ENCODE measurements at places on chromosomes 5 and 9.

DNA sequence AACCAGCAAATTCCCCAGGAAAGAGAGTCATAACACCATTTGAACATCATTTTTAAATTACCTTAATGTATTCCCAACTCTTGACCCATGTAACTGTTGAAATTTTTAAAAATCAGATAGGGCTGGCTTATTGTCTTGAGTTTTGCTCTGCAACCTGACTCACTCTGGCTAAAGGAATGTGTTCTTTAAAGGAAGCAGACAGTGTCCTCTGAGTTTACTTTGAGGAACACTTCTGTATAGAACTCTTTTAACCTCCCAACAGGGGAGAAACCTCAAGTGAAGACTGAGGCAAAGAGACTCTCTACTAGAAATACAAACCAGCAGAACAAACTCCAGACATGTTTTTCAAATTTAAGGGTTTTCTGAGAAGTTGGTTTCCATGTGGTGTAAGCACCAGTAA is 248.9 kb downstream of the CWC27 start:
- DNase-seq: no peak

DNA sequence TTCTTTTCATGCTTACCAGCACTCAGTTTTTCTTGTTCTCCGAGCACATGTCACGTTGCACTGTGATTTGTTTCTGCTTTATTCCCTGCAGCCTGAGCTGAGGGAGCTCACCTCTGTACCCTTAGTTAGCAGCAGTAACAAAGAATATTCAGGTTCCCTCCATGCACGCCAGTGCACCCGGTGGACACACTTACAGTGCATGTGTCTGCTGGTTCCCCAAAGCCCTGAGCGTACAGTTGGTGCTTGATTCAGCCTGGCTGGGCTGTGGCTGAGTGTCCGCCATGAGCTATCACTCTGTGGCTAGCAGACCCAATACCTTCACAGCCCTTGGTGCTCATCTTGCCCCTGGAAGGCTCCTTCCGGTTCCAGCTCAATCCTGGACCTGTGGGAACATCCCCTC is 93.5 kb downstream of the MVB12B start:
- no peak for DNase-seq

- no peak for DNase-seq
Observed at GRCh38 chr5:59095480-59095879, 512.6 kb downstream of the RAB3C start.

- DNase-seq: no peak
Observed at GRCh38 chr5:132233081-132233480, 5.4 kb upstream of the P4HA2 start.

GRCh38 chr5:848671-849111 is 2.1 kb downstream of the ZDHHC11 start:
- no peak for DNase-seq

DNA sequence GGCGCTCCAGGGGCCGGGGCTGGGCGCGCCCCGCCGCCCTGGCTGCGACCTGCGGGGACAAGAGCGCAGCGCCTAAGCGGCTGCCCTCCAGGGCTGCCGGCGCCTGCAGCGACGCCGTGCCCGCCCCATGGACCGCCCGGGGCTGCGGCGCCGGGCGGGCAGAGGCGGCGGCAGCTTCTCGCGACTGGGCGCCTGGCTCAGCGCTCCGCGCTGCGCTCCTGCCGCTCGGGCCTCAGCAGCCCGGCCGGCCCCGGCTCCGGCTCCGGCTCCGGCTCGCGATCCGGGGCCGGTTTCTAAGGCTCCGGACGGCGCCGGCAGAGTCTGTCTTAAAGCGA is at the start of gene PITX1:
Gene PITX1, minus strand, starts transcription at position 328 of the 335 bp plus-strand sequence. CDS start 347 bp downstream, outside the sequence.
- DNase-seq: no peak

DNA sequence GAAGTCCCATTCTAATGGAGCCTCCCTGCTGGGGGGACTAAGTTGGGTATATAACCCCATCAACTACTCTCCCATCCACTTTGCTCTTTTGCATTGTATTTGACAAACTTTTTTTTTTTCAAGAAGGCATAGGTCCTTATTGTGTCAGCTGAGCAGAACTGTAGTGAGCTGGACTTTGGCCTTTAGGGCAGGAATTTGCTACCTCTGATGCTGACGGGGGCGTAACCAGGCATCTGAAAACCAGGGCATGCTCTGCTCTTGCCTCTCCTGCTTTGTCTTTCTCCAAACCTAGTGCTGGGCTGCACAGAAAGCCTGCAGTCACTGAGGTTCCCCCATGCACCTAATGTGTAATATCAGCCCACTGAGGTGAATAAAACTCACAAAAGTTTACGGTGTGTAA is 49.0 kb downstream of the MSX2 start:
- no peak for DNase-seq

GRCh38 chr5:87095787-87096186 is 171.9 kb upstream of the RASA1 start:
- DNase-seq: no peak

DNA sequence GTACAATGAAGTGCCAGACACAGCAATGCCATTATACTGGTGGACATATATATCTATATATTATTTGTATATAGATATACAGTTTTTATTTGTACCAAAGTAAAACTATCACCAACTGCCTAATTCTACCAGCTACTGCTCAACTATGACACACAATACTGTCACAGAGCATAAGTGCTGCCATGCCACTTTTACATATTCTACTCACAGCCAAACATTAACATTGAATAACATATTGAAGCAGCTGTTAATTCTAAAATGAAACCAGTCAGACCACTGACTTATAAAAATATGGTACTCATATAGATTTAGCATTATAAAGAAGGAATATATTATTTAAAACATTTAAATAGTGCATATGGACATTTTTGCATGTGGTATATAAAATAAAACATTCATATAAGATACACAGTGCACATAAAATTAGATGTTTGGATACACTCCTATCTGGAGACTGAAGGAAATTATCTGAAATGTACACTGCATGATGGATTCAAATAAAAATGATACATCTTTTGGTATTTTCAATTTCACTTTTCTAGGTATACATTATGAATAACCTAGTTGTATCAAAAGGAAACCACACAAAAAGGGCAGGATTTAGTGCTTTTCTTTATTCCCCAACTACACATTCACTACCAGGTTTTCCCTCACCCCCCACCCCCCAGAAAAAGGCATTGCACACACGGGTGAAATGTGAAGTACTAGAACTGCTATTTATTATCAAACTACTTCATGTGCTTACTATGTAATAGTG is 48.9 kb downstream of the PKD2L2 start:
- no peak for DNase-seq

- DNase-seq: no peak
Observed at GRCh38 chr9:91161465-91162300, 200.0 kb downstream of the AUH start.

GRCh38 chr9:107895501-107896001 is 406.0 kb upstream of the KLF4 start:
- no peak for DNase-seq

GRCh38 chr9:89866701-89867100 is 261.9 kb downstream of the GADD45G start:
- no peak for DNase-seq

- DNase-seq: no peak
Observed at GRCh38 chr5:113202287-113202686, 225.7 kb downstream of the DCP2 start.

DNA sequence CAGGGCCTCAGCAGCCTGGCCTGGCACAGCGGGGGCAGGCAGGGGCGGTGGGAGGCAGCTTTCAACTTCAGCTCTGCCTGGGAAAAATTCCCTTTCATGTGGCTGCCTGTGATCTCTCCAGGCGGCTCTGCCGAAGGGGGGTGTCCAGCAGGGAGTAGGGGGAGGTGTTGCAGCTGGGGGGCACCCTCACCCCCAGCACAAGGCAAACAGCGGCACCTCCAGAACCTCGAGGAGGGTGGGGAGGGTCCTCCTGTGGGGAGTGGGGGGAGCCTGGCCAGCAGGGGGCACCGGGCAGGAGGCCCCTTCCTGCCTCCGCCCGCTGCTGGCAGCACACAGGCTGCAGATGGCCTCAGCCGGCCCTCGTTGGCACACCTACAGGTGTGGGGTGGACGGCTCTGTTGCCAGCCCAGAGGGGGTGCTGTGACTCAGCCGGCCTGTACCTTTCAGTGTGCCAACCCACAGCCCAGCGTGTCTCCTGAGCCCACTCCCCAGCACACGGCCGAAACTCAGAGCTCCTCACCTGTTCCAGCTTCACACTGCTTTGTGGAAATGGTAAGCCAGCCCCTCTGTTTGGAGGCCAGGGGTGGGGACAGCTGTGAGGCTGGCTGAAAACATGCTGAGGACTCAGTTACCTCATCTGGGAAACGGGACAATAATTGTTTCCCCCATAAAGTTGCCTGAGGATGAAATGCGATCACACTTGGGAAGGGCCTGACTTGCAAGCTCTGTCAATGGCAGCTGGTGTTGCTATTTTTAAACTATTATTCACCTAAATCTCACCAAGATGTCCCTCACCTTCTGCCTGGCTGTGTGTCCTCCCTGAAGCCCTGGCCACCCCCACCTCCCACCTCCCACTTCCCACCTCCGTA is 37.0 kb downstream of the CXXC5 start:
- no peak for DNase-seq

- DNase-seq: no peak
Observed at GRCh38 chr9:121813519-121814210, 162.2 kb downstream of the DAB2IP start.

DNA sequence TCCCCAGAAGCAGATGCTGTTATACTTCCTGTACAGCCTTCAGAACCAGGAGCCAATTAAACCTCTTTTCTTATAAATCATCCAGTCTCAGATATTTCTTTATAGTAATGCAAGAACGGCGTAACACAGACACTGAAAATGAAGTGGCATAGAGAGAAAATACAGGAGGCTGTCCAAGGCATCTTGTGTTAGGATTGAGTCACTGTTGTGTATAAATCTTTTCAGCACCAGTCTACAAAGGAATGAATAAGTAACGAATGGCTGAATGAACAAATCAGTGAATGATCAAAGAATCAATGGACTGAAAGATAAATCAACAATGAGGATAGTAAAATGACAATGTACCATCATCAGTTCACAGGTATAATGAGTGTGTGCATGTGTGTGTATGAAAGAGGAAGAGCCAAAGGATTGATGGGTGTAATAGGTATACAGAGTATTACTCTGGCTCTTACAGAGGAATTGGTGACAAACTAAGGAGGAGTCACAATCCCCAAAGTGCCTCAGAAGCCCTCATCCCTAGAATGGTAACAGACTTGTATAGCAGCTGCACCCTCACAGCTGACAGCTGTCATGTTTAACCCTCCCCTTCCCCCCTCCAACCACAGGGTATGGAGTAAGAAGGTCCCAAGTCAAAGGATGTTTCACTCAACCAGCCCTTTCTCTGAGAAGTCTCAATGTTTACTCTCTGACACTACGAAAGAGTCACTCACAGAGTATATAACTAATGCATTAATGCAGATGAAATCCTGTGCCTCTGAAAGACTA is 29.8 kb upstream of the MIER3 start:
- DNase-seq: no peak

DNA sequence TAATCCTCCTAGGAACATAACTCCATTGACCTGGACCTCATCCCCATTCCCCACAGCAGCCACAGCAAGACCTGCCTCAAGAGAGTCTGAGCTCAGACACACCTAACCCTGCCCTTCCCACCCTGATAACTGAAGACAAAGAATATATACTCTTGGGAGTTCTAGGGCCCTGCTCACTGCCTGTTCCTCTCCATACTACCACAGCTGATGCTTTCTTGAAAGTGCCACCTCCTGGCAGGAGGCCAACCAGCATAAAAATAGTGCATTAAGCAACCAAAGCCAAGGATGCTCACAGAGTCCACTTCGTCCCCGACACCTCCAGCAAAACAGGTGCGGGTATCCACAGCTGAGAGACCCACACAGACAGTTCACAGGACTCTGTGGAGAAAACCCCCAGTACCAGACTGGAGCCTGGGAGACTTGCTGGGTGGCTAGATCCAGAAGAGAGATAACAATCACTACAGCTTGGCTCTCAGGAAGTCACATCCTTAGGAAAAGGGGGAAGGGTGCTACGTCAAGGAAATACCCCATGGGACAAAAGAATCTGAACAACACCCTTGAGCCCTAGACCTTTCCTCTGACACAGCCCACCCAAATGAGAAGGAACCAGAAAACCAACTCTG is 23.5 kb downstream of the FAM114A2 start:
- no peak for DNase-seq

DNA sequence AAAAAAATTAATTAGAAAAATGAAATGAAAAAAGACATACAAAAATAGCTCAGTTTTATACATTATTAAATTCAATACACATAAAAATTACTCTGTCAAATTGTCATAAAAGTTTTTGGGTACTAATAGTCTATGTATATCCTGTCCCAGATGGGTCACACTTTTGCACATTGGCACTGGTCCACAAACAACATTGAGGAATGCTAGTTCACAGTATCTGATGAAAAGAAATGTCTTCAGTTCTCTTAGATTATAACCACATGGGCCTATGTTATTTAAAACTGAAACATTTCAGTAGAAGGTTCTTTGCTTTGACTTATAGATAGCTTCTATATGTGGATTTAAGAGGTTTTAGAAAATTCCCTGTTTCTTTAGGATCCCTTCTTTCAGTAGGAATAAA is 39.8 kb downstream of the LNPEP start:
- no peak for DNase-seq

GRCh38 chr5:33958176-33958575 is 22.0 kb downstream of the RXFP3 start:
- DNase-seq: no peak

DNA sequence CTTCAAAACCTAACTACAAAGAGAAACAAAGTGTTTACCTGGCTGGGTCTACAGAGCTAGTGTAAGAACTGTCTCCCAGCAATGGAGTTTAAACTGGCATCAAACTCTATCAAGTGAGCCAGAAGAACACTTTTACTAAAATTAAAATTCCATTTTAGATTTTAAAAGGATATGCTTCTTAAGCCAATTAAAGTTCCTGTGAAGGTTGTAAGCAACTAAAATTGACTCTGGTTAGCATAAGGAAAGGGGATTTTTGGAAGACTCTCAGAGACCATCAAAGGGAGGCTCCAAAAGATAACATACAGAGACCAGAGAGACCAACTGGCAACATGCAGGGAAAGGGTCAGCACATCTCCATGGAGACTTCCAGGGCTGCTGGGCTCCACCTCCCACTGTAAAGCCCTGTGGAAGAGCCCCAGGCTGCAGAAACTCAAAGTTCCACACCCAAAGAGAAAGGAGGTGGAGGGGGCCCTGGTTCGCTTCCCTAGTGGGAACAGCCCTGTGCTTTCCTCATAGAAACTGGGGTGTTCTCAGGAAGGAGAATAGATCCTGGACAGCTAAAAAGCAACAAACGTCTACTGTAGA is 91.7 kb downstream of the AUH start:
- DNase-seq: no peak

- no peak for DNase-seq
Observed at GRCh38 chr5:111221139-111221538, 3.0 kb upstream of the CAMK4 start.

- no peak for DNase-seq
Observed at GRCh38 chr5:60821488-60822284, 22.4 kb downstream of the ELOVL7 start.

Data from GDM1 (cell line).